KBM-7 (cell line): ENCODE measurements at places on chromosomes 3 and 15.
A peak's percentile ranks its signal among the peaks of the same experiment; 100 is the strongest.

- DNase-seq: no peak
Measured at GRCh38 chr3:181358562-181358961, 353.2 kb upstream of the SOX2 start.

- DNase-seq: no peak
Measured at GRCh38 chr3:58375254-58375653, 42.6 kb downstream of the PXK start.

- DNase-seq: no peak
Measured at GRCh38 chr15:61382927-61383326, 153.8 kb upstream of the RORA start.

- DNase-seq: peak; percentile 78
Measured at GRCh38 chr15:80455668-80456442, 51.7 kb downstream of the ARNT2 start.

GRCh38 chr3:177446165-177446601 lies 248.9 kb upstream of the TBL1XR1 start:
- DNase-seq: no peak

DNA sequence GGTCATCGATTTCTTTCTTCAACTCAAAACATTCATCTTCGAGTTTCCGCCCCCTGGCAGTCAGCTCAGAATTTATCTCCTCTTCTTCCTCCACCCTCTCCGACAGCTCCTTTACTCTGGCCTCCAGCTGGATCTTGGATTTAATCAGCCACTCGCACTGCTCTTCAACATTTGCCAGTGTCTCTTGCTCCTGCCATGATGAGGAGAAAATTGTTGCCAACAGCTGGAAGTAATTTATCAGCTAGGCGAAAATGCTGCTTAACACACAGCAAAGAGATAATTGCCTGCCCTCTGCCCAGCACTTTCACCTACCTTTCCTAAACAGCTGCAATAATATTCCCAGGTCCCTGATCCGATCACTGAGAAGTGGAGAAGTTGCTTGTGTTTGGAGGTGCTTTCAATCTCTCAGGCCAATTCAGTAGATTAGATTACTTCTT lies 69.3 kb downstream of the MYH15 start:
- no peak for DNase-seq

DNA sequence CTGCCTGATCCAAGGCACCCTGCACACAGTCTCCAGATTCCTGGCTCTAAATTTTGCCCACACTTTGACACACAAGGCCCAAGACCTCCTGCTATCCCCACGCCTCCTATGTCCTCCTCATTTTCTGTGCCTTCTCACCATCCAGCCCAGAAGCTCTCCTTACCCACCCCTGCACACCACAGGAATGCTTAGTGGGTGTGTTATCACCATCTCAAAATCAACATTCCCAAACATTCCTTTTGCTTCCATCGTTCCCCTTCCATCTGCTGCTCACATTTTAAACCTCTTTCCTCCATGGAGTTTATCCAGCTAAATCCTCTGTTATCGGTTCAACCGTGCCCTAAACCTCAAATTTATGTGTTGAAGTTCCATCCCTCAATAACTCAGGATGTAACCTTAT lies 43.9 kb downstream of the DGKG start:
- DNase-seq: no peak

DNA sequence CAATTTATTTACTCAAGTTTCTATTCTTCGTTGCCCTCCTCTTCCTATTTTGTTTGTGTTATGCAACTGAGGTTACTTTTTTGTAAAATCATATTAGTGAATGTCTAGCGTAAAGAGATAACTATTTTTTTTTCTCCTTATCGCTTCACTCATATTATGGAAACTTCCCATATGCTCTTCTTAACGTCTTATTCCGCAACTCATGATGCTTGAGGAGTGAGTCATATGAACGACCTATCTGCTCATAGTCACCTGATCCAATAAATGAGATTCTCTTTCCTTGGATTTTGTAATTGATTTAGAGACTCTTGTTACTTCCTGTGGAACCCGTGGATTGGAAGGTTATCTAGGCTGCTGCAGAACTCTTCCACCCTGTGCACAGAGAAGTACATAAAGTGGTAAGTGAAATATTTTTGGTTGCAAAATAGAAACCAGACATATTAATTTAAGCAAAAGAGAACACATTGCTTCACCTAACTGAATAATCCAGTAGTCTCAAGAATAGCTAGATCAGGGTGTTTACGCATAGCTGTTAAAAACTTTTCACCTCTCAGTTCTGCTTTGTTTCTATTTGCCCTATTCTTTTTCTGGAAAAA lies 719.3 kb upstream of the SGO1 start:
- DNase-seq: no peak

DNA sequence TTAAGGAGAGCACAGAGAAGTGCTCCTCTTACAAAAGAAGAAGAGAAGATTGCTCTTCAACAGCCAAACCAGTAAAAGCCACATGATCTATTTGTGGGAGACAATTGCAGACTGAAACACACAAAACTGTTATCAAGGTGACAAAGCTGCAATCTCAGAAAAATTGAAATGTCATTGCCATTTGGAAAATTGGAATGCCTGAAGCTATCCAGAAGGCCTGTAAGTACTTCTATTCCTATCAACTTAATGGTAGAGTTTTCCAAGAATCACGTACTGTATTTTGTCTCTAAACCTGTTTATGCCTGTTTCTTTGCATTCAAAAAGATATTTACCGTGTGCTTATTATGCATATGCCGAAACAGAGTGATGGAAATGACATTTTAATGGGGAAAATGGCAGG lies 204.7 kb downstream of the GREM1 start:
- no peak for DNase-seq

GRCh38 chr3:17032407-17033034 lies 147.8 kb downstream of the PLCL2 start:
- DNase-seq: peak; percentile 33

DNA sequence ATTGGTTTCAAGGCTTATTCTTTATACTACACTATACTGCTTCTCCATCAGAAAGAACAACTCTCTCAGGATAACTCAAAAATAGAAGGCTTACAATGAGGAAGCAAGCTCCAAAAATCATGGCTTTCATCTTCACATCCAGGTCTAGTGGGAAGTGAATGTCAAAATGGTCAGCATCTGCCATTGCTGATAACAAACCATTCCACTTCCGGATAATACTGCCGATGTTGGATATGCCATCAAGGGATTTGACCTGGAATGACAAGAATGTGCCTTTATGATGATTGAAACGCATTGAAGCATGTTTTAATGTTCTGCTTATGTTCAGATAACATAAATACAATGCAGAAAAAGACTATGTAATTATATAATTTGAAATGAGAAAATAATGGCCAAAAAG lies 34.0 kb upstream of the PLOD2 start:
- no peak for DNase-seq

DNA sequence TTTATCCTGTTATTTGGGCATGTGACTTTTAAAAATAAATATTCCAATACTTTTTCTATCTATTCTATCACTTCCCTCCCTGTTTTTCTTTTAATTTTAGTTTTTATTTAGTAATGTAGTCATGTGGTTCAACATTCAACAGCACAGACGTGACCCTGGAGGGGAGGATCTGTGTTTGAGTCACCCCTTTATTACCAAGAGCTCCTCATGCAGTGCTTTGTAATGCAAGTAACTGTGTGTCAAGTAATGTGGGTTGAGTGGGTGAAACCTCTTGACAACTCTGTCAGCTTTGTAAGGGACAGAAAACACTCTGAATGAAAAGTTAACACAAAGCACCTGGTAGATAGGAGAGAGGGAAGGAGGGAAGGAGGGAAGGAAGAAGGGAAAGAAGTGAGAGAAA lies 89.7 kb upstream of the FGF12 start:
- no peak for DNase-seq

DNA sequence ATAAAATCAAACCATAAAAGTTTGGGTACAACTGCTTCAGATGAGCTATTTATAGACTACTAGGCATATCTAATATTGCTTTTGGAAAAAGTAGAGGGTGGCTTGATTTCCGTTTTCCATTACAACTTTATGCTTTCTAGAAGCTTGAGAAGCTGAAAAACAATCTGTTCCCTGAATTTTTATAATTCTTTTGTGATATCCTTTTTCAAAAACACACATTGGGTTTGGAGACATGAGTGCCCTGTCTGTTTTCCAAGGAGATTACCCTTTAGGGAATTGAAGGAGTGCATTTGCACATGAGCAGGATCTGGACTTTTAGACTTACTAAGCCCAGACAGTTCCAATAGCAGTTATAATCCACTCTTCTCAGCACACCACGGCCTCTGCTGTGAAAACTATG lies 49.5 kb upstream of the FILIP1L start:
- no peak for DNase-seq

GRCh38 chr3:107032111-107032510 lies 345.1 kb upstream of the CCDC54 start:
- no peak for DNase-seq

GRCh38 chr3:172824229-172824628 lies 73.7 kb downstream of the ECT2 start:
- DNase-seq: peak; percentile 19

- no peak for DNase-seq
Measured at GRCh38 chr3:82329300-82329699, 567.9 kb upstream of the GBE1 start.

GRCh38 chr3:105866656-105867653 lies 1.9 kb downstream of the CBLB start:
- DNase-seq: peak; percentile 16

DNA sequence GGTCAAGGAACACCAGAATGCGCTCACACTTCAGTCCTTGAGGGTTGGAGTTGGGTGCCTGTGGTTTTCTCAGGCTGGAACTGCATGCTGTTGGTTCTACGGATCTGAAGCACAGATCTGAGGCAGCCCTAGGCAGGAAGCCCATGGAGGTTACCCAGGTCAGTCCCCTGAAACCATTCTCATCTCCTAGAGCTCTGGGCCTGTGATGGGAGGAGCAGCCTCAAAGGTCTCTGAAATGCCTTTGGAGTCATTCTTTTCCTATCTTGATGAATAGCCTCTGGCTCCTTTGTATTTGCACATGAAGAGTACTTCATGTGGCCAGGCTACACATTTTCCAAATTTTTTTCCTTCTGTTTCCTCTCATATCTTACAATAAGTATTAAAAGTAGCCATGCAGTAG lies 179.3 kb upstream of the UBE2E1 start:
- DNase-seq: no peak

DNA sequence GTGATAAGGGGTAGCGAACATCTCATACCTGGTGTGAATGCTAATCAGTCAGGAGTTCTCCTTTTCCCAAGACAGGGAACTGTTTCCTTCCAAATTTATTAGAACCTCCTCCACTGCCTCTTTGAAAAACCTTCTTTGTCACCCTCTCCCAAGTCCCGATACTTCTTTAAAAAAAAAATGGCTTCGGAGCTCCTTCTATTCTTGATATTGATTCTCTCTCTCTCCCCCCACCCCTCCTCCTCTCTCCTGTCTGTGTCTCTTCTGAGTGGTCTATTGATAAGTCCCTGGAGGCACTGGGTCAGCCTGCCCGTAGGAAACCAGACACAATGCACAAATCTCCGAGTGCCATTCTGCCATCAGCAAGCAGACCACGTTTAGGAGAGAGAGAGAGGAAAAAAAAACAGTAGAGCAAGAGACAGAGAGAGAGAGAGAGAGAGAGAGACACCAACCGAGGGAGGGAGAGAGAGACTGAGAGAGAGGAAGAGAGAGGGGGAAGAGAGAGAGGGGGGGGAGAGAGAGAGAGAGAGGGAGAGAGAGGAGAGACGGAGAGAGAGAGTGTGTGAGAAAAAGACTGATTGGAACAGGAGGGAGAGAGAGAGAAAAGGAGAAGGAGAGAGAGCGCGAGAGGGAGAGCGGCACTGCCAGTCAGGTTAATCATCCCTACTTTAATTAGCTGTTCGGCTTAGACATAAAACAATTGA lies 160.9 kb downstream of the TIGIT start:
- peak; percentile 2 for DNase-seq

DNA sequence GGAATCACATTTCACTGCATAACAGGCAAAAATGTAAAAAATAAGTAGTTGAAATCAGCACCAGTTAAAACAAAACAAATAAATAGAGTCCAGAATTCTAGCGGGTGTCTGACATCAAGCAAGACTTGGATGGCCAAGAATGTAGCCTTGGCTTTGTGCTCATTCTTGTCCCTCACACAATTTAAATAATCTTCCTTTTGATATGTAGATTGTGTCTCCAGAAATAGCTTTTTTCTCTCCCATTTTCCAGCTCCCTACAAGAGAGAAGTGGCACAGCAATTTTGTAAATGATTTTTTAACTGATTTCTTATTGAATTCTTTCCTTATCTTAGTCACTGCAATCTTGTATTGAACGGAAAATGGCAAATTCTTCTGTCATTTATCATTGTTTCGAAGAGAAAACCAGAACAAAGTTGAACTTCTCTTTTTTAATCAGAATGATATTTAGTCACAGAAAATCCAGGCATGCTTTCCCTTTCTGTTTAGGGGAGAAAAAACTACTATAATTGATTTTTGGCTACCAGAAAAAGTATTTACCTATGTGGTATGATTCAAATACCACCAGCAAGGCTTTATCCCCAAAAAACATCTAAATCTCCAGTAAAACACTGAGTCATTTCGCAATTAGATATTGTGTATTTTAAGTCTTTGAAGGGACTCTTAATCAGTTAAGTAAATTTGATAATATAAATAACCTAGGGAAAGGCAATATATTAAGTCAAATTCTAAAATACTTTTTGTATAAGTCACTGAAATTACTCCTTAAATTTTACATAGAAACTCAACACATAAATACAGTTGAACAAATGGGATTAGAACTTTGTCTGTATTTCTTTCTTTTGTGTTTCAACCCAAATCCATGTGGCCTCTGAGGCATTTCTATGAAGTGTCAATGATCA lies 481.7 kb downstream of the GBE1 start:
- DNase-seq: no peak

DNA sequence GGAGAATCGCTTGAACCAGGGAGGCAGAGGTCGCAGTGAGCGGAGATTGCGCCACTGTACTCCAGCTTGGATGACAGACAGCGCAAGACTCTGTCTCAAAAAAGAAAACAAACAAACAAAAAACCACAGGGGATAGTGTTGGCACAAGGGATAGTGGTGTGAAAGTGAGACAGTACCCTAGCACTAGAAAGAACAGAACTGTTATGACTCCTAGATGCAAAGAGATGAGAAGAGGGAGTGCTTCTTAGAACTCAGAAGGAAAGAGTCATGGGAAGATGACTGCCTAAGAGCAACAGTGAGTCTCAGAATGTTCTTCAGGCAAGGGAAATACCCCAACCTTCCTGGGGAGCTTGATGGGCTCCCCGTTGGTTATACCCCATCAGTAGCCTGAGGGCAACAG lies 17.8 kb upstream of the ZNF770 start:
- no peak for DNase-seq

GRCh38 chr15:100204211-100204610 lies 137.6 kb downstream of the ADAMTS17 start:
- DNase-seq: no peak

GRCh38 chr15:75727851-75728715 lies 15.4 kb upstream of the CSPG4 start:
- peak; percentile 80 for DNase-seq

- DNase-seq: no peak
Measured at GRCh38 chr3:76015496-76015895, 230.1 kb upstream of the ZNF717 start.

- no peak for DNase-seq
Measured at GRCh38 chr15:63013052-63013808, 29.3 kb upstream of the TPM1 start.
